ENCODE measurements at places on chromosomes 12 and 14.

GRCh38 chr14:42224053-42224888 lies 617.6 kb downstream of the LRFN5 start:
- DNase-seq, result no peak

GRCh38 chr12:508795-509194 lies 49.1 kb downstream of the B4GALNT3 start:
- DNase-seq, result no peak

- no peak for DNase-seq
Observed at GRCh38 chr12:94074980-94075629, 73.3 kb upstream of the PLXNC1 start.

DNA sequence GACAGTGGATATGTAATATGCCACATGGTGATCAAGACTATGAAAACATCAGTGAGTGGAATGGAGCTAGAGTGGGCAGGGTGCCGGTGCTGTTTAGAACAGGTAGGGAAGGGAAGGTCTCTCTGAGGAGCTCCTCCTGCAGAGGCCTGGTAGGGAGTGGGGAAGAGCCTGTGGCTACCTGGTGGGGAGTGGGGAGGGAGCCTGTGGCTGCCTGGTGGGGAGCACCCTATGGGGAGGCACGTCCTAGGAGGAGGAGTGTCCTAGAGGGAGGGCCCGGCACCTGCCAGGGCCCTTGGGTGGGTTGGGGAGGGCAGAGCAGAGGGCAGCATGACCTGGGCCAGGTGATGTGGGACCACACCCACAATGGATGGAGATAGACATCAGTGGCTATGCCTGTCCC lies 122.6 kb downstream of the ADGRD1 start:
- no peak for DNase-seq

DNA sequence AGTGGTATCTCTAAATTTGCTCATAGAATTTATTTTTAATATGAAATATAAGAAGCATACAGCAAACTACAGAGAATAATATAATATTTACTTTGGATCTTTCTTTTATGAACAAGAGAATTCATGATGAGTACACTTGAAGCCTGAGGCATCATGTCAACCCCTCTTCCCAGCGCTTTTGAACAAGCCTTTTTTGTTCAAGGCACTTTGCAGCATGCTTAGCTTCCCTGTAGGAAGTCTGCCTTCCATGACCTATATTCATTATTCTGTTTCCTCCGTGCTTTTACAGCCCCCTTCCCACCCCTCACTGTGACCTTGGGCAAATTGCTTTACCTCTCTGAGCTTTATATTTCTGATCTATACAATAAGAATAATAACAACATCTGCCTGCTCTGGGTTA lies 41.6 kb downstream of the SCN8A start:
- no peak for DNase-seq

GRCh38 chr14:100893228-100893601 lies 10.3 kb downstream of the RTL1 start:
- no peak for DNase-seq

GRCh38 chr14:22579236-22579635 lies 9.8 kb downstream of the DAD1 start:
- no peak for DNase-seq

DNA sequence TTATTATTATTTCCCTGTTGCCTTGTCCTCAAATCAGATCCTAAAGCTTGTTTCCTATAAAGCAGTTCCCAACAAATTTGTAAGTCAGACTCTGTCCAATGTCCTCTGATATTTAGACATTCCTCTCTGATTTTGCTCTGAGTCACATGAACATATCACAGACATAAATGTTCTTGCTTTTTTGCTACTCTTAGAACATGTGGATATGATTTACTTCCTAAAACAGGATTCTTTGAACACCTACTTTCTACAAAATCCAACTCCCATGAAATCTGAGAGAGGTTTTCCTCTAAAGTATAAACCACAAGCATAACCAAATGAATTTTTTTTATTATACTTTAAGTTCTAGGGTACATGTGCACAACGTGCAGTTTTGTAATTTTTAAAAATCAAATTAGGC lies 181.3 kb upstream of the SLC38A2 start:
- DNase-seq, result no peak

GRCh38 chr12:76694369-76694768 lies 69.5 kb upstream of the ZDHHC17 start:
- no peak for DNase-seq

DNA sequence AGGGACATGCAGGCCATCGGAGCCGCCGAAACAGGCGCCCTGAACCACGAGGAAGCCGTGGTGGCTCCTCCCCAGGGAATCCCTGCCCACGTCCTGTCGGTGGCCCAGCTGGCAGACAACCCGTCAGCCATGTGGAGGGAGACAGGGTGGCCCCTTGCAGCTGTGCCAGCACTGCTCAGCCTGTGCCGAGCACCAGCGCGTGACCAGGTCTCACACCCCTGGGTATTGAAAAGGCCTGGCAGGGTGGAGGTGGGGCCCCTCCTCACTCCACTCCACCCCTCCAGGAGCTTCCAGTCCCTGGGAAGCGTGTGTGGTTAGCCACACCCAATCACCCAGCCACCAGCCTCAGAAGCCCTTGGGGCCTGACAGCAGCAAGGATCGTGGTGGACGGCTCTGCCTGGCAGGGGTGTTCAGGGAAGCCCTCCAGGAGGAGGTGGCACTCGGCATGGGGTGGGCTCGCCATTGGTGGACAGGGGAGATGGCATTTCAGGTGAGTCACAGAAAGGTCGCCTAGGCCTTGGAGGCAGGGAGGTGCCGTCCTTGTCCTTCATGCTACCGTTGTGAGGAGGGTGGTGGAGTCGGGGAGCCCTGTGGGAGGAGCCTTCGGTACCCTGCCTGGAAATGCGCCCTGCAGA lies 12.3 kb upstream of the DLK1 start:
- no peak for DNase-seq

- DNase-seq, result no peak
Observed at GRCh38 chr12:118151755-118152154, 15.8 kb downstream of the PEBP1 start.

- no peak for DNase-seq
Observed at GRCh38 chr12:75509621-75510020, 1.8 kb downstream of the KRR1 start.

- DNase-seq, result no peak
Observed at GRCh38 chr12:59149995-59150642, 229.8 kb upstream of the LRIG3 start.

GRCh38 chr12:51941011-51941581 lies 10.4 kb upstream of the ACVR1B start:
- DNase-seq, result no peak

- no peak for DNase-seq
Observed at GRCh38 chr14:74018174-74018585, 908 bp downstream of the ENTPD5 start.

DNA sequence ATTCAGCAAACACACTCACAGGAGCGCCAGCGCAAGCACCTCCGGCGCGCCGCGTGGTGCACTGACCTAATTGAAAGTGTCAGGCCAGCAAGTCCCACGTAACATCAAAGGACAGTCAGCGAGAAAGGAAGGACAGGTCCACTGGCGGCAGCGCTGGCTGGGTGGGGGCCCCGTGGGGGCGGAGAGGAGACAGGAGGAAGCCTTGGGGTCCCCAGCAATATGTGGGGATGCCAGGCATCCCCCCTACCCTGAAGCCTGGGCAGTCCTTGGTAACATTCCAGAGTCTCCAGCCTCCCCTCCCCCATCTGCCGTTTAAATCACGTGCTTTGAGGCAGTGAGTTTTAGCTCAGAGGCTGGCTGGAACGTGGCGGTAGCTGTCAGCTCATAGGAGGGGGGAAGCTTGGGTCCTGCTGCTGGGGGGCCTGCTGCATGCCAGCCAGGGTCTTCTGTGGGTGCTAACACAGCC lies 159.2 kb downstream of the CALM1 start:
- DNase-seq, result no peak

GRCh38 chr12:117590999-117591398 lies 229.6 kb upstream of the NOS1 start:
- DNase-seq, result no peak

GRCh38 chr12:79732638-79733037 lies 41.9 kb upstream of the PAWR start:
- DNase-seq, result no peak

GRCh38 chr12:78611504-78611903 lies 253.1 kb upstream of the SYT1 start:
- DNase-seq, result no peak

DNA sequence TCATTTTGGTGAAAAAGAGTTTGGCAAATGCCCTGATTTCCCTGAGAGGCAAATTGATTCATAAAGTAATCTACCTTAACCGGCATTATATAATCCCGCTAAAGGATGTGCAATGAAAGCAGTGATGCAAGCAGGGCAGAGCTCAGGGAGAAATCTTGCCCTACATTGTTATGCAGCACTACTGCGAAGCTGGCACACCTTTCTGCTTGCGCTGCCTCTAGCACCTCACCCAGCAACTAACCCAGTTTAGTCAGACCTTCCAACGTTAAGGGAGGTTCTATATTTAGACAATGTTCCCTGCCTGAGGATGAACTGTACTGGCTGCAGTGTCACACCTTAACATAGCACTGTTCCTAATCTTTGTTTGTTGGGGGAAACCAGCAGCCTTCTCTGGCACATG lies 60.8 kb upstream of the CCDC196 start:
- DNase-seq, result no peak

- DNase-seq, result no peak
Observed at GRCh38 chr12:24562771-24563431, 386.0 kb downstream of the BCAT1 start.

All from stimulated activated CD4-positive, alpha-beta T cell treated with anti-CD3 and anti-CD28 coated beads, Interleukin-1b, Interleukin-23, amount 100 ng/mL, for 1 hour (primary cell).